ENCODE measurements at places on chromosomes 11 and 22.

GRCh38 chr11:504053-504993 is 2.7 kb downstream of the RNH1 start:
- no peak for DNase-seq

- no peak for DNase-seq
Measured at GRCh38 chr22:23193882-23194281, 13.6 kb downstream of the BCR start.

DNA sequence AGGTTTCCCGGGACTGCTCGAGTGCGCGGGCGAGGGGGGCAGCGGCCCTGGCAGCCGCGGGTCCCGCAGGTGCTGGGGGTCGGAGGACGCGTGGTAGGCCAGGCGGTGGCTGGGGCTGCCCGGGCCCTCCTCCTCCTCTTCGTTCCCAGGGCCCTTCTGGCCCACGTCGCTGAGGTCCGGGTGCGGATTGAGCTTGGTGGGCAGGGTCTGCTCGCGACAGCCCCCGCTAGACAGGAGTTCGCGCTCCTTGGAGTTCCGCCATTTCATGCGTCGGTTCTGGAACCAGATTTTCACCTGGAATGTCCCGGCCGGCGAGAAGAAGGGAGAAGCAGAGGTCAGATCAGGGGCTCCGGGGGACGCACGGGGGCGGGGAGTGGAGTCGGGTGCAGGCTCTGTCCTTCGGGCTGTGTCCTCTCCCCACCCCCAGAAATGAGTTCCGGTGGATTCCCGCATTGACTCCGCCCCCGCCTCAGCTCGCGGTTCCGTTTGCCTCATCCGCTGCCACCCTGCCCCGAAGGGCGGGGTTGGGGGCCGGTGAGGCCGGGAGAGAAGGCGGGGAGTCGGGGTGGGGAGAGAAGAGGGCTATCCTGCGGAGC is 3.9 kb downstream of the DBX1 start:
- DNase-seq, result no peak

DNA sequence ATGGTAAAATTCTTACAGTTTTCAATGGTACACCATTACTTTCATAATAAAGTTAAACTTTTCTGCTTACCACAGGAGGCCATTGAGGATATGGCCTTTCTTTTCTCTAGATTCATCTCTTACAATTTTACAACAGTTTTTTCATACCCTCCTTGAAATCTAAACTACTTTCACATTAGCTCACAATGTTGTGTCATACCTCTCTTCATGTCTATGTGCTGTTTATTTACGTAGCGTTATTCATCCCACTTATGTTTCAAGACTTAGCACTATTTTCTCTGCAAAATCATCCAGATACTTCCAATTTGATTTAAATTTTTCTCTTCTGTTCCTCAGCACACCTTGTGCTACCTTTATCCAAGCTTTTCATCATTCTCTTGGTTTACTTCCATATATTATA is 123.3 kb downstream of the METTL15 start:
- DNase-seq, result no peak

- no peak for DNase-seq
Measured at GRCh38 chr11:61632096-61632495, 48.1 kb upstream of the DAGLA start.

DNA sequence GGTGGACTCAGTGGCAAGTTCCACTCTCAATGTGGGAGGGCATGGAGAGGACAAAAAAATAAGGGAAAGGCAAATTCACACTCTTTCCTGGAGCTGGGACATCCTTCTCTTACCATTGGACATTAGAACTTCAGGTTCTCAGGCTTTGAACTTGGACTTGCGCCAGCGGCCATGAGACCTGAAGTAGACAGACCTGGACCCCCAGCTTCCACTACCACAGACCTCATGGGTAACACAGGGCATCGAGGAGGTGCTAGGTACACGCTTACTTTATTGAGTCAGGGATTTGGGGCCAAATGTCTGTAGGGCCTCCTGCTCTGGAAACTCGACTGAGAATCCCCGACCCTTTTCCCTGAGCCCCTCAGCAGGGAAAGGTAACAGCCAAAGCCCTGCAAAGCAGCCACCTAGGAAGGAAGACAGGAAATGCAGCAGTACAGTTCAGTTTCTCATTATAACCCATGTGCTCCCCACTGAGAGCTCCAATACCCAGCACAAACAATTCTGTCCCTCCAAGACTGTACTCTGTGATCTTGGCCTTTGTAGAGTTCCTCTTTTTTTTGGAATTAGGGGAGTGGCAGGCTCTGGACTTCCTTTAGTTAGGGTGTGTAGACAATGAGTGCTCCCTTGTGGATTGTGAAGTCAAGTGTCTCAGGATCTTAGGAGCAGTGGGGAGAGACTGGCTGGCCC is 5.7 kb downstream of the CHRNA10 start:
- no peak for DNase-seq

- DNase-seq, result peak; percentile 41
Measured at GRCh38 chr11:86574493-86575207, 97.8 kb downstream of the ME3 start.

DNA sequence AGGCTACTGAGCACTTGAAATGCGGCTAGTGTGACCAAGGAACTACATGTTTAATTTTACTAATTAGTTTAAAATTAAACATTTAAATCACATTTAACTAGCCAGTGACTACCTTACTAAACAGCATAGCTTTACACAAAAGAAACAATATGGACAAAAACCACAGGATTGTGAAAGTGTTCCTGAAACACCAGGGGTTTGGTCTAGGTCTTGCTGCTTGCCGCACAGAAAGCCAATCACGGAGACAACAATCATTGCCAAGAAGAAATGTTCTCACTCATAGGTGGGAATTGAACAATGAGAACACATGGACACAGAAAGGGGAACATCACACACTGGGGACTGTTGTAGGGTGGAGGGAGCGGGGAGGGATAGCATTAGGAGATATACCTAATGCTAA is 309.5 kb downstream of the C11orf87 start:
- no peak for DNase-seq

- DNase-seq, result no peak
Measured at GRCh38 chr11:77479746-77480352, 6.0 kb upstream of the PAK1 start.

DNA sequence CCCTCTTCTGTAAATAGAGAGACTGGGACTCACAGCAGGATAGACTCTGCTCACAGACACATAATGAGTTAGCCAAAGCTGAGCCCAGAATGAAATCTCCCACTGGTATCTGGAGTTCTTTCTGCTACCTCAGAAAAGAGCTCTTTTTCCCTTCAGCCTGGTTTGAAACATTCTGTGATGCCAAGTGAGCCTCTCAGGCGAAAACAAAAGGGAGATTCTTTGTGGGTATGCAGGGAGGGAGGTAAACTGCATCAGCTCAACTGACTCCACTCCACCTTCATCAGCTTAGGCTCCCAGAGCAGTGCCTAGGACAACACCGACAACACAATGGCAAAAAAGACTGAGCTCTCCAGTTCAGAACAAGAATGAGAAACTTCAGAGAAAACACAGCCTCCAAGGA is 55.1 kb upstream of the SCUBE2 start:
- DNase-seq, result no peak

- no peak for DNase-seq
Measured at GRCh38 chr11:118819334-118820024, 28.5 kb upstream of the DDX6 start.

GRCh38 chr22:43988116-43988820 is 33.0 kb downstream of the SAMM50 start:
- DNase-seq, result no peak

DNA sequence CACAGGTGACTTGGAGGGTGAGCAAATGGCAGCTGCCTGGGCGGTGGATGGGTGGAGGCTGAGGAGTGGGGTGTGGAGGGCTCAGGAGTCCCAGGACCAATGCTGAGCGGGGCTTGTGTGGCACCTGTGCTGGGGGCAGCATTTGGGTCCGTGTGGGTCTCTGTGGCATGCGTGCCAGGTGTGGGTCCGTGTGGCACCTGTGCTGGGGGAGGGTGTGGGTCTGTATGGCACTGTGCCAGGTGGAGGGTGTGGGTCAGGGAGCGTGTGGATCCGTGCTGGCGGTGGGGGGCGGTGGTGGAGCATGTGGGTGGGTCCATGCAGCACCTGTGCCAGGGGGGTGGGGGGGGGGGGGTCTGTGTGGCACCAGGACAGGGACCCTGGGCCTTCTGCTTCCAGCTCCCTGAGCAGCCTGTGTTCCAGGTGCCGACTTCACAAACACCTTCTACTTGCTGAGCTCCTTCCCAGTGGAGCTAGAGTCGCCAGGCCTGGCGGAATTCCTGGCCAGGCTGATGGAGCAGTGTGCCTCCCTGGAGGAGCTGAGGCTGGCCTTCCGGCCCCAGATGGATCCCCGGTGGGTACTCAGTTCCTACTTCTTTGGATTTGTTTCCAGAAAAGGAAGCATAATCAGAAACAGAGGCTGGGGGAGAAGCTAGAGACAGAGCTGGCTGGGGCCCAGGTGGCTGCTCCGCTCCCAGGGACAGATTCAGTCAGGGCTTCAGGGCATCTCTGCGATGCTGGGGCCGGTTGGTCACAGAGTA is 14.7 kb downstream of the SELENOO start:
- DNase-seq, result peak; percentile 78

DNA sequence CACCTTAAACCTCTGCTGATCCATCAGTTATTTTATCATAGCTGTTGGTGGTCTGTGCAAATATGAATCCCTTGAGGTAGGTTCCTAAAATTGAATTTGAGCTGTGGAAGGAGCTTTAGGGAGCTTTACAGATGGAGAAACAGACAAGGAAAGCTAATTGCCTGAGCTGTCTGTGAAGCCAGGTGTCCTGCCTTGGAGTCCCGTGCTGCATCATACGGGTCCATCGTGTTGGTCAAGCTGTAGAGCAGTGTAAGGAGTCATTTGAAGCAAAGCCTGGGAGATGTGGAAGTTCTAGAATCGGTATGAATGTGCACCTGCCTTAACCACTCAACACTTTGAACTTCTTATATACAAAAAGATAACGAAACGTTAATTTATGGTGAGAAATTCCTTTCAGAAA is 1.0 kb downstream of the POLA2 start:
- DNase-seq, result no peak

DNA sequence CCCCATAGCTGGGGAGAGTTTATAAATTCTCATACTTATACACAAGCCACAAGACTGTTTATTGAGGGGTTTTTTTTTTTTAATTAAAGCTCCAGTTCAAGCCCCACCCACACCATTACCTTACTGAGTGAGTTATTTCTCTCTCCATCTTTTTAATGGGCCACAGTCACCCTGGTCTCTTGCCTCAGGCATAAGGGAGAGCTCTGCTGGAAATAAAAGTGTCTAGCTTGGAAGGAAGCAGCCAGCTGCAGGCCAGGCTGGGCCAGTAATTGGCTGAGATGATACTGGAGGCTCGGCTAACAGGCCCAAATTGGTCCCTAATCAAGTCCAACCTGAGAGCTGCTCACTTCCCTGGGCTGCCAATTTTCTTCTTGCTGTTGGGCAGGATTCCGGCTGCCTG is 174.1 kb downstream of the INSC start:
- DNase-seq, result no peak

GRCh38 chr22:24580276-24580675 is 12.6 kb downstream of the LRRC75B start:
- no peak for DNase-seq

GRCh38 chr11:125925247-125925740 is 20.6 kb upstream of the VSIG10L2 start:
- DNase-seq, result no peak

DNA sequence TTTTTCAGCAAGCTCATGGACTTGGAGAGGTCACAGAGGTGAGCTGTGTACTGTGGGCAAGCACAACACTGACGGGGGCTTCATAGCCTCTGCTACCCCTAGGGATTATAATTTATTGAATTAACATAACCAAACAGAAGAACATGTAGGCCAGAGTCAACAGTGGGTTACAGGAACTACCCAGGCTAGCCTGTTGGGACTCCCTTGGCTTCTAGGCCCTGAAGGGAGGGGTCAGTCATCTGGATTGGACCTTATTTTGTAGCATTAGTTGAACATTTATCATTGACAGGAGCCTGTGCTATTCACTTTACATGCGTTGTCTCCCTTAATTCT is 56.9 kb downstream of the KREMEN1 start:
- DNase-seq, result no peak

DNA sequence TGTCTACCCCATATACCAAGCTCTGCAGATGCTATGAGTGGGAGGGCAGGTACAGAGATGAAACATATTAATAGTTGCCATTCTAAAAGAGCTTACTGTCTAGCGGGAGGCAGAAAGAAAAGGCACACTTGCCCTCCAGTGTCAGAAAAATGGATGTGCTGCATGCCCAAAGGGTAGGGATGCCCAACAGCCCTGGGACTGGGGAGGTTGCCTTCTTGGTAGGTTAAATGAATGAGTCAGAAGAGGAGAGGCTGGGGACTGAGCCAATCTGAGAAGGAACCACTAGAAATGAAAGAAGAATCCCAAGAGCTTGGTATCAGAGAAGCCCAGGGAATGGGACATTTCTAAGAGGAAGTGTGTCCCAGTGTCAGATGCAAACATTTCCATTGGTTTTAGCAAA is 1.2 kb downstream of the BIRC3 start:
- DNase-seq, result no peak

DNA sequence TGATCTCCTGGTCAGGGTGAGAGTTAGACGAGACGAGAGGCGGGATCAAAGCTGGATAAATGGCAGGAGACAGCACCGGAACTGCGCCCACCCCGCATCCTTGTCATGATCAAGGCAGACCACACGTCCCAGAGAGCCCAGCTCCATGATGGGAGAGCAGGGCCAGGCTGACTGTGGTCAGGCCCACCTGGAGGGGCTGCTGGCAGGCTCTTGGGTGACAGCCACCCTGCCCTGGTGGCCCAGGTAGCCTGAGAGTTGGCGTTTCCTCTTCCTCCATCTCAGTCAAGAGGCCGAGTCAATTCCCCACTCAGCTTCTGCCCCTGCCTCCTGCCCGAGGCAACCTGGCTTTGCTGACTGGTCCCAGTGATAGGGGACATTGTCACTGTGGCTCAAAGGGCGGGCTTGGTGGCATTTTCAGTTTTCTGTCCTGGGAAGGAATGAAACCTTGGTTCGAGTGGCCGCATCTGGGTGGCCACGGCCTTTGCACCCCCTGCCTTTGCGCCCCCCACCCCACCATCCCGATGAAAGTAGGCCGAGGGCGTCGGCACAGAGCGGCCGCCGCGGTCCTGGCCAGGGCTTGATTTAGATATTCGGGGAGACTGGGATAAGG is 60.8 kb upstream of the PPARA start:
- DNase-seq, result no peak

GRCh38 chr22:40040927-40041326 is 46.2 kb downstream of the FAM83F start:
- no peak for DNase-seq

- no peak for DNase-seq
Measured at GRCh38 chr11:123206791-123207434, 11.9 kb upstream of the CLMP start.

- DNase-seq, result no peak
Measured at GRCh38 chr11:117970400-117971024, 15.7 kb upstream of the IL10RA start.

GRCh38 chr22:38540701-38541100 is 29.3 kb downstream of the DMC1 start:
- DNase-seq, result no peak

- no peak for DNase-seq
Measured at GRCh38 chr11:7677071-7677470, 3.8 kb upstream of the CYB5R2 start.

Data from posterior cingulate gyrus (tissue), 11 donors.